ENCODE measurements at places on chromosomes 2 and 18. TPM values are rescaled to one million over a fixed set of nuclear protein-coding genes. Genes with fewer than 3 reads are reported as not detected.
A peak's percentile ranks its signal among the peaks of the same experiment; 100 is the strongest.

PAX8 gene
- 297 TPM for polyA plus RNA-seq

SERPINB7 gene
- polyA plus RNA-seq: 0.98 TPM

NCL gene
- polyA plus RNA-seq: 1,306 TPM

VWC2L gene
- 0.06 TPM for polyA plus RNA-seq

GTF2A1L gene
- 0.74 TPM for polyA plus RNA-seq

SP100 gene
- polyA plus RNA-seq: 19.1 TPM

SLC8A1 gene
- 63.2 TPM for polyA plus RNA-seq

- DNase-seq: no peak
These were observed 263.8 kb downstream of the PHLPP1 start for GRCh38 chr18:62979176-62979575.

DNA sequence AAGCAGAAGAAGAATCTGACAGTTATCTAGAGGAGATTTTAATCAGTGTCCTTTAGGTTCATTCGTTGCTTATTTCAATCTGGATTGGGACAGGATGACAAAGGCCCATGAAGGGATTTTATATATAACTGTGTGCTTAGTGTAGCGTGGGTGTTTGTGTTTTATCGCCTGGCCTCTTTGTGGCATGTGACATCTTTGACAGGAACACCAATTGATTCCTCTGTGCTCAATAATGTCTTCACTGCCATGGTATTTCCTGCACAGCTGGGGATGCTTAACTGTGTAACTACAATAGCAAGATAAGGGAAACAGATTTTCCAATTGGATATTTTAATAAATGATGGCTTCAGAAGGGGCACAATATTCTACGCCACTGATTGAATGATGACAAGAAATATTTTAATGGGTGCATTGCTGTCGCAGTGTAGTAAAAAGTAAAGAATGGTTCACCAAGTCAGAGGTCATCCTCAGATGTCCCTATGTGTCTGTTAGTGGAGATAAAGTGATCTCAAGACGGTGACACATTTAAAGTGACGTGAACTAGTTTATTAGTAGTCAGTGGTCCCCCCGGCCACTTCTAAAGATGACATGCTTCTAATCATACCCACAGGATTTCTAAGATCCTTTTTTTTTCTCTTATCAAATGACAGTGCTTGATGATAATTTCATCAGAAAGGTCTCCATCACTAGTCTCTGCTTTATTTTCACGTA is 160.4 kb downstream of the AGAP1 start:
- DNase-seq: no peak

DNA sequence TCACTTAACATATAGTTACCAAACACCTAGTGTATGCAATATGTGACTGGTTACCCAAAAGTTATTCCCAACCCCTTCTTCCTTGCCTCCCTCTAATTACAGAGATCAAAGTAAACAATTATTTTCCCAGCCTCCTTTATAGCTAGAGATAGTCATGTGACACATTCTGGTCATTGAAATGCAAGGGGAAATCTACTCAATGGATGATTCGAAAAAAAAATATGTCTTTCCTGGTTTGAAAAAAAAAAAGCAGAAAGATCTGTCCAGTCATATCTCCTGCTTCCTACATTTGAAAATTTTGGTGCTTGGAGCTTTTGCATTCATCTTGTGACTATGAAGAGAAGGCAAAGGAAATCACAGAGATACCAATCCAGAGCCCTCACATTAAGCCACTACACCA is 27.6 kb upstream of the UGP2 start:
- no peak for DNase-seq

GRCh38 chr2:168158586-168158985 is 88.8 kb downstream of the STK39 start:
- DNase-seq: no peak

DNA sequence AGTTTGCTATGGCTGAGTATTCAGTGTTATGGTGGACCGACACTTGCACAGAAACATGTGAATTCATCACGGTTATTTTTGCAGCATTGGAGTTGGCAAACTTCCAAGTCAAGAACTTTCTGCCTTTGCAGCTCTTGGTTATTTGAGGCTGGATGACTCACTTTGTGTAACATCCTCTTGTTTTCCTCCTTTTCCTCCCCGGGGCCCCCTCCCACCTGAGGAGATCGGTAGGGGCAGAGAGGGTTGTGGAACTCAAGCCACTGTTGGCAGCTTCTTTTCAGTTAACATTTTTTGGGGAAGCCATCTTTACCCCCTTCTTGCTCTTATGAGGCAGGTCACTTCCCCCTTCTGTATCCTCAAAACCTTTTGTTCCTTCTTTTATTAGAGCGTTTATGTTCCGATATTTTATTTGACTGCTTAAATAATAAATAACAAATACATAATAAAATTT is 48.6 kb downstream of the DDX1 start:
- DNase-seq: no peak

DNA sequence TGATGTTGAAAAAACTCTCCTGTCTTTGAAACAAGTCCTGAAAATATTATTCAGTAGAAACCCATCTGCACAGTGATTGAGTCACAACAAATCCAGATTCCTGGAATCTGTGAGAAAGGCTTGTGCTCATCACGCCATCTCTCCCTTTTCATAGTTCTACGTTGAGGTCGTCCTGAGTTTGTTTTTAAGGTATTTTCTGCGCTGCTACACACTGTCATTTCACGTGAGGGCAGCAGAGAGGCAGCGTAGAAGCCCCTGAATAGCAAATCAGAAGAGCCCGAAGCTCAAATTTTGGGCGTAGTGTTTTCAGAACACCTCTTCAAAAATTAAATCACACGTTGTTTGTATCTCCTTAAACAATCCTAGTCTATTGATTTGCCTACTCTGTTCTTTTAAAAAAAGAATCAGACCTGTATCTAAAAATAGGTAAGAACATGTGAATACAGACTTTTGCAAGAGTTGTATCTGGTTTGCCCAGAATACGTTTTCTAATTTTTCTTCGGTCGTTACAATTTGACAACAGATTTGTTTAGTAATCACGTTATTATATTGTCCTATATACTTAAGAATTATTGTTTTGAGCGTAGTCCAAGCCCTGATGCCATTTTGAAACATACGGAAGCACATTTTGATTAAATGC is 61.6 kb upstream of the SLC38A11 start:
- peak; percentile 11 for DNase-seq

DNA sequence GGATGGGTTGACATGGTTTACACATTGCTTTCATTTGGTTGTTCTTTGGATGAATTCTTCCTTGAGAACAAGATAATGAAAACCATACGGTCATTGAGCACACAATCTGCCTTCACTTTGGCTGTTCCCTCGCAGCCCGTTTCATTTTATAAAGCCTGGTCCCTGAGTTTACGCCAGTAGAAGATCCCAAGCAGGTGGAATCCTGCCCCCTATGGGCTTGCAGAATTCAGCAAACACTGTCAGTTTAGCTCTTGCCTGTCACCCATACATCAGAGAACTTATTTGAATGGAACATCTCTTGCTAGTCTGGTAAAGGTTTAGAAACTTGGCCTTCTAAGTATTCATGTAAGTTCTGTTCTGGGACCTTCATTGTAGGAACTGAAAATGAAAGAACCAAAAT is 666.4 kb upstream of the ZEB2 start:
- no peak for DNase-seq

- no peak for DNase-seq
These were observed 325.2 kb upstream of the RAB12 start for GRCh38 chr18:8283891-8284585.

- no peak for DNase-seq
These were observed 179.8 kb upstream of the HAAO start for GRCh38 chr2:42971947-42972736.

All from renal cortex interstitium (tissue), 15 donors.